ENCODE measurements at places on chromosomes 4 and X.
A peak's percentile ranks its signal among the peaks of the same experiment; 100 is the strongest.

- DNase-seq: no peak
Measured at GRCh38 chrX:14630733-14631132, 101.4 kb downstream of the GLRA2 start.

DNA sequence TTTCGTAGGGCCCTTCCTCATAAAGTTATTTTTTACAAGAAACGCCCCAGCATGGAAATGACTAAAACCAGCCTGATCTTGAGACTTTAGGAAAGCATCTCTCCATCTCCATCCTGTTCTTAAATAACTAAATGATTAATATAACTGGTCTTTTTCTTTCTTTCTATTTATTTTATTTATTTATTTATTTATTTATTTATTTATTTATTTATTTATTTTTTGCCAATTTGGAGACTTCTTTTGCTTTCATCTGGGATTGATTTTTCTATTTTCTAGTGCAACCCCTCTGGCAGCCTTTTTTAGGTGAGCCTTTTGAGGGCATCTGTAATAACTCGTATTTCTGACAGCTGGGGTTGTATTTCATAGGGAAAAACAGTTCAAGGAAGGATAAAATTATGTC, 1.2 kb upstream of the KLHL34 start:
- no peak for DNase-seq

- no peak for DNase-seq
Measured at GRCh38 chr4:4697584-4697983, 155.7 kb upstream of the STX18 start.

DNA sequence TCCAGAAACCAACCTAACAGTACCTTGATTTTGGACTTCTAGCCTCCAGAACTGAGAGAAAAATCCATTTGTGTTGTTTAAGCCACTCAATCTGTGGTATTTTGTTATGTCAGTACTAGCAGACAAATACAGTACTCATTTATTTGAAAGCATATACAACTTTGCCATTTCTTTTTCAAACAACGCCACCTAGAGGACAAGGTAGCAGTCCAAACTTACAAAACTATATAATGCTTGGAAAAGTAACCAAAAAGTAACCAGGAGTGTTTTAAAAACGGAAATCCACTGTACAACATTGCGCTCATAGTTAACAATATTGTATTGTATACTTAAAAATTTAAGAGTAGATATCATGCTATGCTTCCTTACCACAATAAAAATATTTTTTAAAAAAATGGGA, 37.0 kb upstream of the FGF13 start:
- peak; percentile 6 for DNase-seq

DNA sequence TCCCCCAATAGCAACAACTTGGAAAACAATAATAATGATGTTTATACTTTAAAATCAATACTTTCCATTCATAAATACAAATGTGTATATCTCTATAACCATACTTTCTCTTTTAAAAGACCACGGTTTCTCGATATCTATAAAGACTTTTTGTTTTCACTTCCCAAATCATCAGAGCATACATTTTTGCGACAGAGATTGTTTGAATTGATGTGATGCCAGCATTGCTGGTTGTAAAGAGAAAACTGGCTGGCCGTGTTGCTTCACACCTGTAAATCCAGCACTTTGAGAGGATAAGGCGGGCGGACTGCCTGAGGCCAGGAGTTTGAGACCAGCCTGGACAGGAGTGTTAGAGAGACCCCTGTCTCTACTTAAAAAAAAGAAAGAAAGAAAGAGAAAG, 77.6 kb upstream of the ZNF518B start:
- DNase-seq: no peak

DNA sequence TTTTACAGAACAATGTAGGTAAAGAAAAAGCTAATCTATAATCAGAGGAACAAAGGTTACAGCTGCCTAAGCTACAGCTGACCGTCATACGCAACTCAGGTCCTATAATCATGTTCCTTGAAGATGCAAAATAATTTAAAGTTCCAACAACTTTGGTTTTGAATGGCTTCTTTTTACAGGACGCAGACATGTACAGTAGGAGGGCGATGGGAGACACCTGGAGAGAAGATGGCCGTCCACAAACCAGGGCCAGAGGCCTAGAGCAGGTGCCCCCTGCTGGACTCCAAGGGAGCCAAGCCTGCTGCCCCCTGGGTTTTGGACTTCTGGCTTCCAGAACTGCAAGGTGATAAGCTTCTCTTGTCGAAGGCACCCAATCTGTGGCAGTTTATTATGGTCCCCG, 10.6 kb downstream of the HGFAC start:
- DNase-seq: no peak

DNA sequence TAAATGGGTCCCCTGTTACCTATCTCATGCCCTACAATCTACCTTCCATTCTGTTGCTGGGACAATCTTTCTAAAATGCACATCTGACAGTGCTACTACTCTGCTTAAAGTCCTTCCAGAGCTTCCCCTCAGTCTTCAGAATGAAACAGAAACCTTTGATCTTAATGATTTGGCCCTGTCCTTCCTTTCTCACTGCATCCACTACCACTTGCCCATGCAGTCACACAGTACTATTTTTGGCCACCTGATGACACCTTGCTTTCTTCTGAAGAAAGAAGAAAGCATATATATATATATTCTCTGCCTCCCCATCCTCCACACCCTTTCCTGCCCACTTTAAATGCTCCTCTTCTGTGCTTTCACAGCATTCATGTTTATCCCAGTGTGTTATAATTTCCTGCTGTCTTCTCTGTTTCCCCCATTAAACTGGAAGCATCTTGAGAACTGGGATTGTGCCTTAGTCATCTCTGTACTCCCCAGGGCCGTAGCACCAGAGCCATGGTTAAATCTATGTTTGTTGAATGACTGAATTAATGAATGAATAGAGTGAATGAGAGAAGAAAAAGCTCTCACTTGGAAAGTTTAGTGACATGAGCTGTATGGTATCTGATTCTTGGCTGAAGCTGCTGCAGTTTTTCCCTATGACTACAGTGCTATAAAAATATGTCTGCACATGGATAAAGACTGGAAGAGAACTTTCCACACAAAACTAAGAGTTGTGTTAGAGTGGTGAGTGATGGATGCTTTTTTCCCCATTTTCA, 56.2 kb downstream of the RTL9 start:
- DNase-seq: no peak

GRCh38 chrX:16750136-16750535, 30.7 kb downstream of the SYAP1 start:
- DNase-seq: no peak

DNA sequence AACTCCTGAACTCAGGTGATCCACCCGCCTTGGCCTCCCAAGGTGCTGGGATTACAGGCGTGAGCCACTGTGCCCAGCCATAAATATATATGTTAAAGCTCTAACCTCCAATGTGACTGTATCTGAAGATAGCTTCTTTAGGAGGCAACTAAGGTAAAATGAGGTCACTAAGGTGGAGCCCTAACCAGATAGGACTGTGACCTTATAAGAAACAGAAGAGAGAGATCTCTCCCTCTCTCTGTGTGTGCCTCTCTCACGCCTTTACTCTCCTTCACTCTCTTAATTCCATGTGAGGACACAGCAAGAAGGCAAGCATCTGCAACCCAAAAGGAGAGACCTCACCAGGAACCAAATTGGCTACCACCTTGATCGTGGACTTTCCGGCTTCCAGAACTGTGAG, 926 bp upstream of the MAGIX start:
- no peak for DNase-seq

DNA sequence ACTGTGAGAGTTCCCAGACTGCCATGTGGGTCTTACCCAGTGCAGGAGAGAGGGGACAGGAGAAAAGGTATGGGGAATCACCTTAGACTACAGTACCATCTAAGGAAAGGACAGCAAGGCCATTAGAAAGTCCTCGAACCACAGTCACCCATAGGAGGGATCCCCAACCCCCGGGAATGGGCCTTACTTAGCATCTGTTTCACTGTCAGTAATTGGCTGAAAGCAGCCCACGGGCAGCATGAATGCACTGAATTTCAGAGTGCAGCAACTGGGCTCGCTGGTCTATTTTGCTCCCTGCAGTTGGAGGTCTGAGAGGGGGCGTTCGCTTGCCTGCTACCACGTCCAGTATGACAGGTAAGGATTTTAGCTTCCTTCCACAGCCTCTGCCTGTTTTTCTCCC, 50.4 kb upstream of the KLHL8 start:
- DNase-seq: no peak

GRCh38 chr4:159719531-159719930, 616.7 kb downstream of the RAPGEF2 start:
- no peak for DNase-seq

DNA sequence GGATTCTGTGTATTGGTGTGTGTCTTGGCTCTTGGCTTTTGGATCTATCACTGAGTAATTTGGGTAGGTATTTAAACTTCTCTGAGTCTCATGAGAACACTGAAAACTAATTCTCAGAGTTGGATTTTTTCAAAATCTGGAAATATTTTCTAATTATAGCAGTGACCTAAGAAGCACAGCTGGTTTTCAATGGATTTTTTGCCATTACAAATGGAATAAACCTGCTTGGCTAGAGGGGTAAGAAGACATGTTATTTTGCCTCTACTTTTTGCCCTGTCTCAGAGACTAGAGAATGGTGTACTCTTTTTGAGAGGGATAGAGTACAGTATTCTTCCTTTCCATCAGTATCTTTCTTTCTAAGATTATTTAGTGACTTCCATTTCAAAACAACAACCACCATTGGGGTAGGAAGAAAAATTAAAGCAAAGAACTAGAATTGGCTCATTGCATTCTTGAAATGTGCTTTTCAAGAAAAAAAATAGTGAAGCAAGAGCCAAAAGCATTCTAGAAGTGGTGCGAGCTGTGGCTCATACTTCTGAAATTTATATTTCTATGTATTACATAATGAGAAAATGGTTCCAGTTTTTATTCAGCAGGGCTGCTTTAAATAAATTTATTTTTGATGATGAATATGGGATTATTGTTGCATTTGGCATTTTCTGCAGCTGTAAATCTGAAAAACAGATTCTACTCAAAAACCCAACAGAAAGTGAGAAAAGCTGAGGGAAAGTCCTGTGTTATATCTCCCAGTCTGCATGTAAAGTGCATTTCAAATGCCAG, 850.2 kb upstream of the SLIT2 start:
- no peak for DNase-seq

GRCh38 chrX:46317163-46317562, 228.1 kb downstream of the ZNF674 start:
- no peak for DNase-seq

GRCh38 chr4:110224812-110225211, 26.4 kb upstream of the ELOVL6 start:
- DNase-seq: no peak
